ENCODE measurements at places on chromosomes 6 and 20.

DNA sequence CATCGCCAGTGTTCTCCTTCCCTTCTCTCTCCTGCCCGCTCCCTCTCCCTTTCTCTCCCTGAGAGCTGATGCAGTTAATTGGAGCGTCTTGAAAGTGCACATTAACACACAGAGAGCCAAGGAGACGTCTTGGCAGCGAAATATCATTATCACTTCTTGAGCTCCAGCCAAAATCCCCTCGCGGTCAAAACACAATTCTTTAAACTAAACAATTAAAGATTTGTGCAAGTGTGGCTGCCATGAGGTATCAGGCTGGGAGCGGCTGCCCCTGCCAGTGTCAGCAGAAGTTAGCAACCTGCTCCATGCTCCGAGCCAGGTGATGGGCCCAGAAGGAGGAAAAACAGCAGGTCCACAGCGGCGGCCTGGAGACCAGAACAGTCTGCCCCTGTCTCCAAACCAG lies 100.9 kb upstream of the FOXP4 start:
- DNase-seq, result no peak

DNA sequence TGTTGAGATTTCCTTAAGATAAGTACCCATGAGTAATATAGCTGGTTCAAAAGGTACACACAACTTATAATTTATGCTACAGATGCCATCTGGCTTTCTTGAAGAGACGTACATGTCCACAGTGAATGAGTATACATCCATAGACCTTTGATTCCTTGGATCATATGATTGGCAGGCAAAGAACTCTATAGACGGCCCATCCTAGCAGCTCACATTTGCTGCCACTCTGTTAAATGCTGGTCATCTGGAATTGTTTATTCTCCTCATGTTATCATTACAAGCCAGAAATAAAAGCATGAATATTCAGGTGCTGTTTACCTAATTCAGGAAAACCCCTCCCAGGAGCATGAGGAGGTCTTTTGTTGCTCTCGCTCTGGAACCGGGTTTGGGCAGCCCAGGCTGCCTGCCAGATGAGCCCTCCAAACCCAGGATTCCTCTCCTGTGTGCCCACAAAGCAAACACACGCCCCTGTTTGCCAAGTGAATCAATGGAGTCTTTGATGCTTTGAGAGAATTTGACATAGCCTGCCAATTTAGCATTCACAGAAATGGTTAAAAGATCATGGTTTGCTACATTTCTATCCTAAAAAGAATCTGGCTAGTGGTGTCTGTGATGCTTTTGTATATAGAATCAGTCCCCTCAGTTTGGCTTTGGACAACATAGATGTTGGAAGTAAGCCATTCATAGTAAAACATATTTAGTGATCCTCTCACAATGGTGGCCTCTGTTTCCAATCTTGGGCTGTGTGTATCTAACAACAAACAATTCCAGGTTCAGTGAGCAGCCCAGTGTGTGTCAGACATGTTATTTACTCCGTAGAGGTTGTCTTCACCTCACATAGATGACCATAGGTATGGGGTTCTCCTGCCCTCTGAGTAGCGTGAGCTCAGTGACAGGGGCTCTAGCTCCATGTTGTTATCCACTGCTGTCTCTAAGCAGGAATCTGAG lies 17.5 kb upstream of the PLCG1 start:
- DNase-seq, result no peak

GRCh38 chr6:128307671-128308070 lies 212.7 kb downstream of the PTPRK start:
- DNase-seq, result no peak

- DNase-seq, result no peak
Measured at GRCh38 chr20:16459019-16459700, 114.1 kb downstream of the KIF16B start.

DNA sequence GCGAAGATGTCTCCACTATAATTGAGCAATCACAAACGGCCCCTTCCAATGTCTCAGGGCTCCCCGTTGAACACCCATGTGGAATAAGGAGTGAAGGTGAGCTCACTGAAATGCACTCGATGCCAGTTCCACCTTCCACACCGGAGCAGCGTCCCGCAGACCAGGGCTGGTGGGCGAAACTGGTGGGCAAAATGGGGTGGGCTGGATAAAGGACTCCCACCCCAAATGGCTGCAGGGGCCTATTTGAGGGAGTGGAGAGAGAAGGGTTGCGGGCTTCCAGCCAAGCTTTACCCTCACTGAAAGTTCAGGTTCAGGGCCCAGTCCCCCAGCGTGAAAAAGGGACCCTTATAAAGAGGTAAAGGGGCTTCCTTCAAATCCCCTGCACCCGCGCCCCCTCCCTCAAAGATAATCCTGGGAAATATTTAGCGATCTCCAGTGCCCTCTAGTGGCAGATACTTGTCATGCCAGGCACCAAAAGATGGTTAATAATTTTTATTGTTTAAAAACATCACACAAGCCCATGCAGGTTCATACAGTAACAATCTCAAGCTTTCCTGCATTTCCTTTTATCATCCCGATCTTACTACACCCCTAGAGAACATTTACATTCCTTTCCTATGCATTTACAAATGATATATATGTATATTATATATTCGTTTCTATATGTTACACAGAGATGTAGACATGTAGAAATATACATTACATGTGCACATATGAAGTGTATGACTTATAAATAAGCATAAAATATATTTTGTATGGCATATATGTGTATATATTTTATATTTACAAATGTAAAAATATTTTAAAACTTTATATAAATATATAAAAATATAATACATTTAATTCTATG lies 58.2 kb upstream of the NKX2-2 start:
- peak; percentile 17 for DNase-seq

GRCh38 chr6:144395014-144395413 lies 109.9 kb downstream of the UTRN start:
- DNase-seq, result no peak

DNA sequence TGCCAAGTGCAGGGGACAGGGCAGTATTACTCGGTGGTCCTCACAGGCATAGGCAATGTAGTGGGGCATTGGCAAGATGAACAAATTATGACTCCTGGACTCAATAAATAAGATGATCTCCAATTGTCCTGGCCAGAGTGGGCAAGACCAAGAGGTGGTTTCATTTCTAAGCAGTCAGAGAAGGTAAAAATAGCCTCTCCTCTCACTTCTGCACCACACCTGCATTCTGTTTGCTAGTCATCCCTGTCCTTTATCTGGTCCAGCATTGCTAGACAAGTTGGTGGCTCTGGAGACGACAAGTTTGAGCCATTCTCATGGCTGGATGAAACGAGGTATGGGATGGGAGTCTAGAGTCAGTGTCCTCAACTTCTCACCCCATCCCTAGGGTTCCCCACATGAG lies 83.0 kb downstream of the BANF2 start:
- no peak for DNase-seq

DNA sequence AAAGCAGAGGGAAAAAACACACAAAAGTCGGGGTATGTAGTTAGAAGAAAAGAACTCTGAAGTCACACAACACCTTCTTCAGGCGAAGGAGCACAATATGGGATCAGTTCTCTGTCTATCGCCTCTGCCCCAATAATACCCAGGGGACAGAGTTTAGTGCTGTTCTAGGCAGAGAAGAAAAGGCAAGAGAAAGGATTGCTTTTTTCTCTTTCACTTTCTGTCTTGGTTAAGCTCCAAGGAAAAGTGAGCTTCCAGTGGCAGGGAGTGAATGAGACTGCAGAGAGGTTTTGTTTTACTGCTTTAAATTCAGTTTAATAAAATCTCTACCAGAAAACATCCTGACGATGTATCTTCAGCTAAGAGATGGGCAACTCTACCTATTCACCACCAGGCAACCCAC lies 86.6 kb upstream of the STXBP5 start:
- no peak for DNase-seq

- no peak for DNase-seq
Measured at GRCh38 chr6:39377539-39377950, 55.0 kb upstream of the KCNK16 start.

GRCh38 chr20:21356386-21356785 lies 40.9 kb downstream of the NKX2-4 start:
- DNase-seq, result no peak

GRCh38 chr20:63032861-63033793 lies 26.4 kb upstream of the BHLHE23 start:
- DNase-seq, result no peak

DNA sequence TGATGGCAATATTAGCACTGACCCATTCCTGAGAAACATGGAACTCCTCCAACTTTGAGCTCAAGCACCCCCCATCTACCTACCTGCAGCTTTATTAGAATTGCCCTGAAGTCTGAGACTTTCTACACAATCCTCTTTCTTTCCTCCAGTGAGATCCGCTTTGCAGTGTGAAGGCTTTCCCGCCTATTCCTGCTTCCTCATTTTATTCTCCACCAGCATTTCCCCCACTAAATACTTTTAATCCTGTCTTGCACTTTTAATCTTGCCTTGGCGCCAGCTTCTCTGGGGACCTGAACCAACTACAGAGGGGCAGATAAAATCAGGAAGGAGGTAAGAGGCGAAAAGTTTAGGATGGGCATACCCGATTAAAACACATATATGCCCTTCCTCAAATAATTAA lies 178.1 kb upstream of the PRDM1 start:
- DNase-seq, result no peak

DNA sequence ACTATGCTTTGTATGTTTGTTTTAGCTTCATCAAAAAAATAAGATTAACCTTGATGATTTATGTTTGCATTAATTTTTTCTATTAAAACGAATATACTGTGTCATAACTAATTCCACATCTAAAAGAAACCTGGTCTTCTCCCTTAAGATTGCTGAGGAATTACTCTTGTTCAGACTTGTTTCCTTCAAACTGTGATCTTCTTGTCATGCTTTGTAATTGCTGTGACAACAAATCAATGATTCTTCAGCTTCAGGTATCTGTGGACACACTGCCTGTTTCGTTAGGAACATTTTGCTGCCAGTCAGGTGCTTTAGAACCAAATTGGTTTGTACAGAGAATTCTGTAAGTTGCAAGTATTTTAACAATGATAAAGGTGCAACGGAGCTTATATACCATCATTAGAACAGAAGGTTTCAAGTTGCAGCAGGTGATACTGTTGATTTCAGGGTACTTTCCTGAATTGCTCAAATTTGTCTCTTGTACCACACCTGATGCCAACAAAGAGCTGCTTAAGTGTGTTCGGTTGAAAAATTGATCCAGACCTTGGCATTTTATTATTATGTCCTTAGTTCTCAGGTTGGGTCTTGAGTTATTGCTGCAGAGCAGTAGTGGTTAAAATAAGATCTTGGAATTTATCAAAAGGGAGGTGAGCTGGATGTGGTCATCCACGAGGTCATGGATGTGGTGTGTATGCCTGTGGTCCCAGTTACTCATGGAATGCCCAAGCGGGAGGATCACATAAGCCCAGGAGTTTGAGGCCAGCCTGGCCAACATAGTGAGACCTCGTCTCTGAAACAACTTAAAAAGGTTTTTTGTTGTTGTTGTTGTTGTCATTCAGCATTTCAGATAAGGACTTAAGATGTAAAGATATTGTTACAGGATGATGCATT lies 19.5 kb downstream of the SYTL3 start:
- DNase-seq, result no peak

- no peak for DNase-seq
Measured at GRCh38 chr20:9615766-9616454, 101.5 kb downstream of the LAMP5 start.

GRCh38 chr6:112281821-112282615 lies 27.7 kb upstream of the LAMA4 start:
- no peak for DNase-seq

GRCh38 chr6:95847061-95847460 lies 168.7 kb upstream of the FUT9 start:
- DNase-seq, result no peak

DNA sequence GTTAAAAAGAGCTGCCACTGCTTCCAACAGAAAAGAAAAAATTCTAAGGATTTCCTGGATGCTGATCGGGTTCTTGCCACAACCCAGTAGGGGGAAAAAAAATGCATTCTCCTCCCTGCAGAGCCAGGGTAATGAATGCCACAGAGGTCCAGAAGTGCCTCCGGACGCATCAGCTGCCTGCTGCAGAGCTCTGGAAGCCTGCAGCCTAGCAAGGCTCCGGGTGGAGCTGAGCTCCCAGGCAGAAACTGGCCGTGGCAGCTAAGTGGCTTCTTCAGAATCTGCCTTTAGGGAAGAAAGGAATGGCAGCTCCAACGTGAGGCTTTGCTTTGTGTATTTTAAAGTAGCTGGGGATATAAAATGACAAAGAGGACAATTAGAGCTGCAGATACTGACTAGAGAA lies 155.0 kb downstream of the CFAP61 start:
- no peak for DNase-seq

DNA sequence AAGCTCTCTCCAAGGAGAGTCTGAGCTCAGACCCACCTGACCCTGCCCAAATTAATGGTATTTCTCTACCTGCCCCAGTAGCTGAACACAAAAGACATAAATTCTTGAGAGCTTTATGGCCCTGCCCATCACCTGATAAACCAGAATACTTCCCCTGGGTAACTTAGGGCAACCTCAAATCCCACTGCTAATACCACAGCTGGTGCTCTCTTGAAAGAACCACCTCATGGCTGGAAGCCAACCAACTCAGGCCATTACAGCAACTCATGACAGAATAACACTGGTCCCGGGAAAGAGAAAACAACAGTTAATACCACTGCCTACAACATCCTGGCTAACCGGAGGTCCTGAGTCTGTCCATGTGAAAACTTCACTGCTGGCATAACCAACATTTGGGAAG lies 328.6 kb downstream of the NKAIN2 start:
- DNase-seq, result no peak

DNA sequence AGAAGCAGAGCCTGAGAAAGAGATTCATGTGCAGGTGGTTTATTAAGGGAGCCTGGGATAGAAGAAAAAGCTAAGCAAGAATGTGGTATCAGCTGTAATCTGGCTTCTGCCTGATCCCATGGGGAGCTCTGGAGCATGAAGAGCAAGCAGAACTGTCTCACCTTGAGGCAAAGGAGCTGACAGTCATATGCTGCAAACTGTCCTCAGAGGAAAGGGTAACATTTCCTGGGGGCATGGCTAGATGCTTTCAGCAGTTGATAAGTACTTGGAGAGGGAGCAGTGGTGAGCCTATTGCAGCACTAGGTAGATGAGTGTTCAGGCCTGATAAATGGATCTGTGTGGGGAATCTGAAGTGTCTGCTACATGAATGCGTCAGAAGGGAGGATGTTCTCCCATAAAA lies 621.5 kb upstream of the BTBD3 start:
- no peak for DNase-seq

DNA sequence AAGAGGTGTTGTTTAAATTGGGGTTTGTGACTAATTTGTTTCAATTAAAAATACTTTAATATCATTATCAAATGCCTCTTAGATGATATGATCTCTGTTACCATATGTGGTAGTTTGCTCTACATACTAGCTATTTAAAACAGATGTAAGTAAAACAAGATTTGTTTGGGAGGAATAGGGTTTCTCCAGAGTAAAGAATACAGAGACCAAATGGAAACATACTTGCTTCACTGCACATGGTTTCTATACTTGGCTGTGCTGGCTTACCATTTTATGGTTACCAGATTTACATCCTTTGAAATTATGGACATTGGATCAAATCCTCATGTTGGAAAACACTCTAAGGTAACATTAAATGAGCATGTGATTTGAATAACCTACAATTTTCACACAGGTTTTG lies 588.3 kb downstream of the CD109 start:
- DNase-seq, result no peak

GRCh38 chr6:35267446-35267845 lies 7.9 kb downstream of the ZNF76 start:
- DNase-seq, result no peak

GRCh38 chr6:42118162-42119001 lies 24.0 kb downstream of the C6orf132 start:
- DNase-seq, result no peak

Measured in CD4-positive, alpha-beta T cell treated with Interleukin-6 at 100 ng/mL for 8 hours (primary cell).